Subcutaneous preadipocyte (primary cell): ENCODE measurements at places on chromosomes 13 and 19. TPM values are rescaled to one million over a fixed set of nuclear protein-coding genes. Genes with fewer than 3 reads are reported as not detected.

Gene KCNN4
- 2.0 and 2.9 TPM in 2 replicates for total RNA-seq

Gene ITGBL1
- 52.2 and 92.1 TPM in 2 replicates for total RNA-seq

Gene CLDN10
- not detected in 2 replicates for total RNA-seq

Gene ZNF534
- under 0.01 and 0.20 TPM in 2 replicates for total RNA-seq

Gene ZNF571
- total RNA-seq = 1.1 and 1.4 TPM in 2 replicates

Gene PPP1R13L
- total RNA-seq = 0.73 and 0.78 TPM in 2 replicates

Gene LILRA6
- not detected in 2 replicates for total RNA-seq

Gene ZIC2
- not detected in 2 replicates for total RNA-seq

Gene CCL25
- total RNA-seq = not detected in 2 replicates

Gene TEX101
- total RNA-seq = not detected in 2 replicates
